Fibroblast of villous mesenchyme (primary cell): ENCODE measurements at places on chromosomes 2 and 18. TPM values are rescaled to one million over a fixed set of nuclear protein-coding genes. Genes with fewer than 3 reads are reported as not detected.

The FEV gene
- not detected in 2 replicates for total RNA-seq

The PSMA8 gene
- not detected in 2 replicates for total RNA-seq

The CAPN13 gene
- total RNA-seq = not detected in 2 replicates

The GALNT5 gene
- 7.7 and 17.3 TPM in 2 replicates for total RNA-seq

The TMEM37 gene
- total RNA-seq = 0.64 and 1.3 TPM in 2 replicates

The SMAD7 gene
- total RNA-seq = 28.9 and 32.9 TPM in 2 replicates

The CSRNP3 gene
- 2.6 and 2.9 TPM in 2 replicates for total RNA-seq

The RIF1 gene
- total RNA-seq = 43.8 and 51.0 TPM in 2 replicates

The FHL2 gene
- 343 and 346 TPM in 2 replicates for total RNA-seq

The SPATA3 gene
- total RNA-seq = not detected in 2 replicates

The AMER3 gene
- total RNA-seq = not detected in 2 replicates

The ALPI gene
- total RNA-seq = not detected in 2 replicates

DNA sequence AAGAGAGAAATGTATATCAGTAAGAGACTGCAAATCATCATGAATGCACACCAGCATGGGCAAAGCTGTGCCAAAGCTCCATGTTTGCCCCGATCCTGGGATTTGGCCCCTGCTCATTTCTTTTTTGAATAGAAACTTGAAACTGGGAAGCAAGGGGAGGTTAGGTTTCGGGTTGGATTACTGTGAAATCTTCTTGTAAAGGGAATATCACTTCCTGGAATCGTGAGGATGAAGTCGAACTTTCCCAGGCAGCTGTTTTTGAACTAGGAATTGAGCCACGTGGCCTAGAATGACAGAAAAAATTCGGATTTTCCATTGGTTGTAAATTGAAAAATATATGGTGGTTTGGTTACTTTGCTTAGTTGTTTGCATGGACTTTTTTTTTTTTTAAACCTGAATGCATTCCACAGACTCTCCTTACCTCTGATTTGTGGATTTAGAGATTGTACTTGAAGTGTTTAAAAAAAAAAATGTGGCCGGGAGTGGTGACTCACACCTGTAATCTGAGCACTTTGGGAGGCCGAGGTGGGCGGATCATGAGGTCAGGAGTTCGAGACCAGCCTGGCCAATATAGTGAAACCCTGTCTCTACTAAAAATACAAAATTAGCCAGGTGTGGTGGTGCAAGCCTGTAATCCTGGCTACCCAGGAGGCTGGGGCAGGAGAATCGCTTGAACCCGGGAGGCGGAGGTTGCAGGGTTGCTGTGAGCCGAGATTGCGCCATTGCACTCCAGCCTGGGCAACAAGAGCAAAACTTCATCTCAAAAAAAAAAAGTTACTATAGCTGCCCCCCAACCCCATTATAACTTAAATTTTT lies 32.1 kb downstream of the GRHL1 start:
- no peak for DNase-seq

- peak; percentile 2 for DNase-seq
These were observed 258.0 kb downstream of the CNTNAP5 start for GRCh38 chr2:124283096-124283495.

DNA sequence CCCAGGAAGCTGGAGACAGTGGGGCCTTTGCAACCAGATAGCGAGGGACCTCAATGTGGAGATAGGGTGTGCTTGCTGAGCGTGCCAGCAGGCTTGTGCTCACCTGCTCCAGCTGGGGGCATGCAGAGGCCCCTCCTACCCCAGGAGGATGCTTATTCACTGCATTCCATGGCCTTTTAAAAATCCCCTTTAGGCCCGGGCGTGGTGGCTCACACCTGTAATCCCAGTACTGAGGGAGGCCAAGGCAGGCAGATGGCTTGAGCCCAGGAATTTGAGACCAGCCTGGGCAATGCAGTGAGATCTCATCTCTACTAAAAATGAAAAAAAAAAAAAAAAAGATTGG lies 54.5 kb downstream of the ODC1 start:
- DNase-seq = no peak

GRCh38 chr2:20524412-20525040 lies 77.7 kb downstream of the RHOB start:
- DNase-seq = no peak

DNA sequence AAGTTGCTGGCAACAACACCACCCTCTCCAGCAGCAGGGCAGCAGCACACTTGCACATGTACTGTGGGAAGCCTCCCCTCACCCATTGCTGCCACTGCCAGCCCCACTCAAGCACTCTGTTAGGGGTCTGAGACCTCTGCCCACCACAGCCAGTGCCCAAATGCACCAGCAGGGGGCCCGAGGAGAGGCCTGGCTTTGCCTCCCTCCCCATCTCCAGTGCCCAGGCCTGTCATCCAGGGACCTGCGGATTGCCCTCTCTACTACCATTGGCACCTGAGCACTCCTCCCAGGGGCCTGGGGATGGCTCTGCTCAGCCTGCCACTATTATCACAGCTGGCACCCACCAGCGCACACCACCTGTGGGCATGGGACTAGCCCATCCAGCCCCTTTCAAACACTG lies 175.7 kb downstream of the PMAIP1 start:
- no peak for DNase-seq

- DNase-seq = no peak
These were observed 13.1 kb downstream of the KCNIP3 start for GRCh38 chr2:95310216-95310615.

DNA sequence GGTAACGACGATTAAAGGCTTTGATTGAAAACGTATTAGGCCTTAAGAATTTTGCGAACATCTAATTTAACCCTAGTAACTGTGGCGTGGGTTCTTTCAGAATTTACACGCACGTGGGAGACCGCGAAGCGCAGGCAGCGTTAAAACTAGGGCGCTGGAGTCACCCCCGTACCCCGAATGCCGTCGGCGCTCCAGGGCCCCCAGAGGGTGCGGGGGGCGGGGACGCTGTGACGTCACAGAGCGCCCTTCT lies 673 bp upstream of the SMCHD1 start:
- no peak for DNase-seq

DNA sequence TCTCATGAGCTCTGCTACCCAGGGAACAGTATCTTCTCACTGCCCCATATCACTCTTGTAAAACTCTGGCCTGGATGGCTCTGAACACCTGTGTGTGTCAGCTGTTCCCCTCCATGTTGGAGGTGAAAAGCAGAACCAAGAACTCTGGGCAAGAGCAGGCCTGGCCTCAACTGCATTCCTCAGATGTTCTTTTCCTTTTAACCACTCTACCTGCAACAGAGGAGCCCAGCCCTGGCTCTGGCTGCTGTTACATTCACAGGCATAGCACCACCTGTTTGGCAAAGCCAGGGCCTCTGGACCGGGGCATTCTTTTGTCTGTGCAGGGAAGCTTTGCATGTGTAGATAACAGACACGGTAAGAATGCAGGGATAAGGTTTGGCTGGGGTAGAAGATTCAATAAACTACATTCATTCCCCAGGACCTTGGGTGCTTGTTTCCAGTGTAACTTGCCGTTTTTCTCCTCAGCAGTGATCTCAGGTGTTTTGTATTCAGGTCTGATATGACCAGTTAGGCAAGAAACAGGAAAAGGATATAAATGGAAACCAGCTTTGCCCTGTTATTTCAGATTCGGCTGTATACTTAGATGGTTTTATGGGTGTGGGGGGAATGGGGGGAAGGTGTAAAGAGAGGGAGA lies 95.1 kb downstream of the SPTBN1 start:
- DNase-seq = no peak

DNA sequence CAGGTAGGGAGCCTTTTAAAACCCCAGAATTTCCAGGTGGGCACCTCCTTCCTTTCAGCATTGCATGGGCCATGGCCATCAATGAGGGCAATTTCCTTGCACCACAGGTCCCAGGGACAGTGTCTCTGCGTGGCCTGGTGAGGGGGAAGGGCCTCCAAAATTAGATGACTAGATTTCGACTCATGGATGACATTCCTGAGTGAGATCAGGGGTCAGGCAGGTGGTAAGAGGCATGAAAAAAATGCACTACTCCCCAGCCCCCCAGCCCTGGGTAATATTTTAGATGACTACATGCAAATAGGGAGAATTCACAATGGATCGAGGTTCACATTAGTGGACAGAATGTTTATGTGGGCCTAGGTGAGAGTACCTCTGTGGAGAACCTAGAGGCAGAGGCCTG lies 19.0 kb upstream of the IGFBP5 start:
- DNase-seq = no peak

GRCh38 chr2:88671786-88672427 lies 19.6 kb upstream of the RPIA start:
- DNase-seq = peak; percentile 67

DNA sequence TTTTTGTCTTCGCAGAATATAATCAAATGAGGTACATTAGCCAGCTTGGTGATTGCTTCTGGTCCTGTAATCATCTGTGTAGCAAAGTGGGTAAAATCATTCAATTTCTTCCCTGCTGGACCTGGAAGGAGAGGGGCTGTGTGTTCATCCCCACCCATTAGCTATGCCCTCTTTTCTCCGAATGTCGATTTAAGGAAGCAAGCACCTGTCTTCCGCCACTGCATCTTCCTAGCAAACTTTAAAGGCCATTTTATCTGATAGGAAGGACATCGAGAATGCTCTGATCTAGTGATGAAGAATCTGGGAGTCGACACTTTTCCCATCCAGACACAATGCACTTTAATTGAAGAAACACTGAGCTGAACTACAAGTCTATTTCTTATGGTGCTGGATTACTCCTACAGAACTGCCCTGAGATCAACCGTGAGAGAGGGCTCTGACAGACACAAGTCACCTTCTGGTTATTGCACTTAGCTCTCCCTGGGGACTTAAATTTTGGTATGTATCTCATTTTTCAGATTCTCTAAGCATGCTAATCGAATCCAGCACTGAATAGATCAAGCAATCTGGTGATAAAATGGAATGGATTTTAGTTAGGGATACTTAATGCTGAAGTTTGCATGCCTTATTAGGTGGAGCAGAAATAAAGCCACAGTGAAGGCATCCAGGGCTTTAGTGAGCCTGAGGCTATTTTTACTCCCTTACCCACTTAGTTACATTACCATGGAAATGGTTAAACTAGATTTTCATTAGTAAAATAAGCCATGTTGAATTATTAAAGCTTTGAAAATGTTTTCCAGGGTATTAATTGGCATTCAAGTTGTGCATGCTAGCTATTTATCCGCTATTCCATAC lies 1.3 kb downstream of the NYAP2 start:
- no peak for DNase-seq

- DNase-seq = no peak
These were observed 167.1 kb downstream of the PDE1A start for GRCh38 chr2:182259629-182260150.

- no peak for DNase-seq
These were observed 58.6 kb upstream of the RNF152 start for GRCh38 chr18:61951396-61951795.

DNA sequence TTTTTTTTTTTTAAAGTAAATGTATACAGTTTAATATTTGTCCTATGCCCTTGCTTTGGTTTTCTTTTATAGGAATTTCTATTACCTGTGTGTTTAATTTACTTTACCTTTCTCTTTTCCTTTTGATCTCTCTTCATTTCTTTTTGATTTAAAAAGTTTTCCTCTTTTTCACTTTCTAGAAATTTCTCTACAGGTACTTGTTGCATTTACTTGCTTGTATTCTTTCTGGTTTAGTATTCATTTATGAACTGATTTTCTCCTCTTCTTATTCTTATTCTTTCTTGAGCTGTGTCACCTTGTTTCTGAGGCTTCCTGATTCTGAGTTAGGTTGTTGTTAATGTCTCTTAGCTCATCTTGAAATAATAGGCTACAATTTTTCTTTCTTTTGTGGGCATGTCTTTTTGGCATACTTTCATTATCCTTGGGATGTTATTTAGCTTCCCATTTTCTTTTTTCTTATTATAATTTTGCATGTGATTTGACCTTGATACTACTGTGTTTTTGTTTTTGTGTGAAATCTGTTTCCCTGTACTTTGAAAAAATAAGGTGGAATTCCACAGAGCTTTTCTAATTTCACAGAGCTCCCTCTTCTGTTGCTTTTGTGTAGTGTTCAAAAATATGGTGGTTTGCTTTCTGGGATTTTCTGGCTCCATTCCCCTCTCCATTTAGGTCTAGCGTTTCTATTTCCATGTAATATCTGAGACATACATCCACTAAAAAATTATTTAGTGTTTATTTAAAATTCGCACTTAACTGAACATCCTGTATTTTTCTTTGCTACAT lies 25.5 kb upstream of the ALMS1 start:
- DNase-seq = peak; percentile 16

DNA sequence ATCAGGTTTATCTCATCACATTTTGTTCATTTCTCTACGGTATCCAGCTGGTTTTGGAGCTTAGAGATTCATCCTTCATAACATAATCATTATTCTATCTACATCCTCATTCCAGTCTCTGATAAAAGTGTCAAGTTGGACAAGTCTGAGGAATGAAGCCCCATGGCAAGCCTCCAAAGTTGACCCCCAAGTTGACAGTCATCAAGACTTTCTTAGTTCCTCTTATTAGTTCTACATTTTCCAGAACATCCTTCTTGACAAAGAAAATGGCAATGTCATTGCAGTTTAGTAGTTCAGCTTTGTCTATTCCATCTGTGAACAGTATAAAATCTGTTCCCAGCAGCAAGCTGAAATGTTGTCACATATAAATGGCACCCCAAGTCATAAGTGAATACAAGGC lies 4.5 kb upstream of the TMSB10 start:
- no peak for DNase-seq

GRCh38 chr2:109110170-109110569 lies 18.8 kb upstream of the SH3RF3 start:
- DNase-seq = no peak

DNA sequence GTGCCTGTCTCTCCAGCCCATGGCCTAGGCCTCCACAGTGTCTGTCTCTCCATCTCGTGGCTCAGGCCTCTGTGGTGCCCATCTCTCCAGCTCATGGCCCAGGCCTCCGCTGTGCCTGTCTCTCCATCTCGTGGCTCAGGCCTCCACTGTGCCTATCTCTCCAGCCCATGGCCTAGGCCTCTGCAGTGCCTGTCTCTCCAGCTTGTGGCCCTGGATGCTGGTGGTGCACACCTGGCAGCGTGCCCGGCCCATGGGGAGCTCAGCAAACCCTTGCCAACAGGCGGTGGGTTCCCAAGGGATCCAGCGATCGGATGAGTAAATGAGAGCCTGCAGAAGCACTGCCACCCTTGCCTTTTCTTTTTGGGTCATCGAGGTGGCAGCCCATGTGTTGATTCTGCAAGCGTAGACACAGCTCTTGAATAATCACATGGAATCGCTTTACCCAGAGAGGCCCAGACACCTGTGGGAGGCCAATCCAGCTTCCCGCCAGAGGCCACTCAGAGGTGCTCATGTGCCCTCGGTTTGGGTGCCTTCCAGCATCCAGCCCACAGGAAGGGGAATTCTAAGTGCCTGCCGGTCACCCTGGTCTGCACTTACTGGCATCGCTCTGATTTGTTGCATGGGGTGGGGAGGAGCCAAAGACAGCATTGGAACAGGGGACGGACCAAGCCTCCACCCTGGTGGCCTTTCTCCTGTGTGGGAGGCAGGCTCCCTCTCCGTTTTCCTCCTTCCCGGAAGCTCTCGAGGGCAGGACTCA lies 101.8 kb upstream of the HDAC4 start:
- no peak for DNase-seq

DNA sequence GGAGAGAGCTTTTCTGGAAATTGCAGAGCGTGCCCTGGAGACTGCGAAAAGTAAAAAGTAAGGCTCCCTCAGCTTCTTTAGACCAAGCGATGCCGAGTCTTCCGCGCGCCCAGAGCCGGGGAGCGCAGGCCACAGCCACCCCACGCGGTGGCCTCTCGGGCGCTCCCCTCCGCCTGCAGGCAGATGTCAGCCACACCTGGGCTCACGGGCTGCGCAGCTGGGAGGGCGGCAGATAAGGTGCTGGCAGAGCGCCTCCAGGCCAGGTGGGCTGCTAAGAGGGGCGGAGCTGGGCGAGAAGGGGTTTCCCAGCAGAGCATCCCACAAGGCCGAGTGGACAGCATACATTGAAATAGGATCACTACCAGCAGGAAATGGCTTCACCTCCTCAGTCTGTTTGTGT lies 81.7 kb downstream of the ARHGEF4 start:
- no peak for DNase-seq
